Immature natural killer cell (primary cell): ENCODE measurements at places on chromosomes 12 and 14. TPM values are rescaled to one million over a fixed set of nuclear protein-coding genes. Genes with fewer than 3 reads are reported as not detected.

DEGS2 gene
- polyA plus RNA-seq = 12.1 TPM

RPL10L gene
- polyA plus RNA-seq = not detected

FAR2 gene
- polyA plus RNA-seq = not detected

KRT79 gene
- not detected for polyA plus RNA-seq

BHLHE41 gene
- not detected for polyA plus RNA-seq

CELA1 gene
- 0.37 TPM for polyA plus RNA-seq

FAM222A gene
- 0.49 TPM for polyA plus RNA-seq

IAPP gene
- polyA plus RNA-seq = not detected

NKX2-1 gene
- polyA plus RNA-seq = not detected

DPPA3 gene
- polyA plus RNA-seq = not detected

ADCY4 gene
- polyA plus RNA-seq = 0.31 TPM

NUAK1 gene
- polyA plus RNA-seq = 2.7 TPM

RARG gene
- 2.9 TPM for polyA plus RNA-seq

DPF3 gene
- polyA plus RNA-seq = not detected

TPH2 gene
- polyA plus RNA-seq = not detected

KCNJ8 gene
- not detected for polyA plus RNA-seq

GLS2 gene
- 1.2 TPM for polyA plus RNA-seq

MIP gene
- 0.25 TPM for polyA plus RNA-seq

TMEM52B gene
- polyA plus RNA-seq = not detected

TBC1D30 gene
- polyA plus RNA-seq = 1.7 TPM

LGMN gene
- polyA plus RNA-seq = 1.7 TPM

NR1H4 gene
- not detected for polyA plus RNA-seq

CBLN3 gene
- not detected for polyA plus RNA-seq

STYK1 gene
- polyA plus RNA-seq = 1.8 TPM

ITGB7 gene
- polyA plus RNA-seq = 389 TPM

ALG10B gene
- polyA plus RNA-seq = 0.83 TPM

SLC17A8 gene
- not detected for polyA plus RNA-seq
